WERI-Rb-1 (cell line): ENCODE measurements at places on chromosomes 1 and 21.
A peak's percentile ranks its signal among the peaks of the same experiment; 100 is the strongest.

GRCh38 chr21:22314963-22315362 lies 1316.8 kb downstream of the NCAM2 start:
- DNase-seq = no peak

DNA sequence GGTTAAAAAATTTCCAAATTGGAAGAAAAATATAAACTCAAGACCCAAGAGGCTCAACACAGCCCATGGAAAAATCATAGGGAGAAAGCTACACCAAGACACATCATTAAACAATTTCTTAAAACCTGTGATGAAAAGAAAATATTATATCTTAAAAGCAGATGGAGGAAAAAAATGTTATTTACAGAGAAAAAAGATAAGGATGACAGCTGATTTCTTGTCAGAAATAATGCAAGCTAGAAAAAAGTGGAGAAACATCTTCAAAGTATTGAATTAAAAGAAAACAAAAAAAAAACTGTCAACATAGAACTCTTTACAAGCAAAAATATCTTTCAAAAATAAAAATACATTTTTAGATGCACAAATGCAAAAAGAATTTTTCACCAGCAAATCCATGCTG lies 930.5 kb downstream of the ADGRL2 start:
- no peak for DNase-seq

DNA sequence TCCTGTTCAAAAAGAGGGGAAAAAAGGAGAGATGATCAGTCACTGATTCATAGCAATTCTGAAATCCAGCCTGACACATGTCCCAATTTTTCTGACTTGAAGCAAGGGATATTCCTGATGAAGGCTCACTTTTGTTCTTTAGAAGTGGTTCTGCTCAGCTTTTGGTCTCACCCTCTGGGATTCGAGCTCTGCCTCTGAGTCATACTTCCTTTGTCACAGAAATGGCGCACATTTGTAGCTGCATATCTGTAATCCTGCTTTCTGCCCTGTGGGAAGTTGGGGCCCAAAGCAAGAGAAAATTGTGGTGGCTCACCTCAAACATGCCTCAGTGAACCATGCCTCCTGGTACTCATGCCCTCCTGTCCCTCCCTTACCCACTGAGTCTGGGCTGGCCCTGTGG lies 22.3 kb upstream of the FAM78B start:
- DNase-seq = no peak

DNA sequence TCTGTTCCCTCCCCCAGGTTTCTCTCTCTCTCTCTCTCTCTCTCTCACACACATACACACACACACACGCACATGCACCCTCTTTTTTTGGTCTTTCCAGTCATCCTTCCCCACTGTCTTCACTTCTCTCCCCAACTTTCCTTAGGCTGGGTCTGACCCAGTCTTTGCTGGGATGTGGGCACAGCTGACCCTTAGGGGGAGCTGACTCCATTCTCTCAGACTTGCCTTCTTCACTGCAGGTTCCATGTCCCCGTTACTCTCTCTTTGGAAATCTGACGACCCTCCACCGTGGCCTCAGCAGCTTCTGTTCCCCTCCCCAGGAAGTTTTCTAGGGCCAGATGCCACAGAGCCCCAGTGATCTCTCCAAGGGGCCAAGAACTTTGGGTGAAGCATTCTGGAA lies 2.1 kb downstream of the DISP3 start:
- DNase-seq = no peak

GRCh38 chr1:214492401-214493075 lies 58.9 kb downstream of the PTPN14 start:
- DNase-seq = no peak

DNA sequence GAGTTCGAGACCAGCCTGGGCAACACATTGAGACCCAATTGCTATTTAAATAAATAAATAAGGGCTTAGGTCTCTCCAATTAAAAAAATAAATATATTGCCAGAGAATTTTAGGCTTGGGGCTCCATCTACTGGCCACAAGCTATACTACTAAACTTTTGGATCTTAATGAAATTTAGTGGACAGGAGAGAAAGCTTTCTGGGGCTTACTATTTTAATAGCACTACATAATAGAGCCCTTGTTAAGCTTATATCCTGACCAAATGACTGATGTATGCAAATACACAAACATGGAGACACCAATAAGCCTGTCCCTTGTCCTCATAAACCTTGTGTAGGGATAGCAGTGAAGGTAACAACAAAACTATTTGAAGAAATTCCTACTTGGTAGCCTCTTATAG lies 18.4 kb downstream of the CCT3 start:
- DNase-seq = no peak

- DNase-seq = no peak
These were observed 643 bp downstream of the COQ8A start for GRCh38 chr1:226940806-226941067.

DNA sequence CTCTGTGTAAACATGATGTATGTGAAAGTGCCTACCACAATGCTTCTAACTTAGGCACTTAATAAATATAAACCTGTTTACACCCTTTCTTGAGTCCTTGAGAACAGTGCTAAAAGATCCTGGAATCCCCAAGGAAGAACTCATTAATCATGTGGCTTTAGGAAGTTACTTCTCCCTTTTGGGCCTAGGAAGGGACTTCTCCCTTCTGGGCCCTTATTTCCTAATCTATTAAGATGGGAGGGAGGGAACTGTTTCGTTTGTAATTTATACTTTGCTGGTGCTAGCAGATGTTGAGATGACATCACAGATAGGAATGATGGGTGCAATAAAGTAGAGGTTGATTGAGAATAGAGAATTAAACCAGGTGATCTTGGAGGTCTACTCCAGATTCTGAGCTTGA lies 1.2 kb downstream of the BTF3L4 start:
- DNase-seq = no peak

DNA sequence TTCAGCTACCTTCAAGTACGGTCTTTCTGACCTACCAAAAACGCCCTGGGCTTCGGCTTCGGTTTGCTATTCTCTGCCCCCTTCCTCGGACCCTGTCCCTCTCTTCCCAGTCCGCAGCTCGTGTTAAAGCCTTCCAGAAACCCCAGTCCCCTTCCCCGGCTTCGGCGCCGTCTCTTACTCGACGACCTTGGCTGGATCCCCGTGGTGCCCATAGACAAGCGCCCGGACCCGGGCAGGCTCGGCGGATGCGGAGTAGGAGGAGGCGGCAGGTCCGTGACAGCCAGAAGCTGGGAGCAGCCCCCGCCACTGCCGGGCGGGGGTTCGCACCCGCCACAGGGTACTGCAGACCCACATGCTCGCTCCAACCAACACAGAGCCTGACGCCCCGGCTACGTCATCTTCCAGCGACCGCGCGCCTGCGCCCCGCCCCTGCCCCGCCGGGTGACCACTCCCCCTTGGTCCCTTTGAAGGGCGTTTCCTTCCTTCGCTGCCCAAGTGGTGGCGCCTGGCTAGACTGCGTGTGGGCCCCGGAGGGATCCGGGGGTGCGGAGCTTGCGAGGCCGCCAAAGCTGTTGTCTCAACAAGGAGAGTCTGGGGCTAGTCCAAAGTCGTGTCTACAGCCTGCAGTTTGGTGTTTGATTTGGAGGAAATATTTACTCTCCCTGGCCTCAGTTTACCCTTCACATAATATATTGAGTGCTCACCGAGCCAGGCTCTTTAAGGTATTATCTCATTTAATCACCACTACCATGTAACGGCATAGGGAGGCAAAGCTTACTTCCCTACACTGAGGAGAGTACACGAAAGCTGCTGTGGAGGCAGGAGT lies at the start of gene MECR:
MECR (minus strand) TSS at position 382 of the 826 bp plus-strand sequence; CDS start at position 354, 28 bp downstream.
- DNase-seq = peak; percentile 95

DNA sequence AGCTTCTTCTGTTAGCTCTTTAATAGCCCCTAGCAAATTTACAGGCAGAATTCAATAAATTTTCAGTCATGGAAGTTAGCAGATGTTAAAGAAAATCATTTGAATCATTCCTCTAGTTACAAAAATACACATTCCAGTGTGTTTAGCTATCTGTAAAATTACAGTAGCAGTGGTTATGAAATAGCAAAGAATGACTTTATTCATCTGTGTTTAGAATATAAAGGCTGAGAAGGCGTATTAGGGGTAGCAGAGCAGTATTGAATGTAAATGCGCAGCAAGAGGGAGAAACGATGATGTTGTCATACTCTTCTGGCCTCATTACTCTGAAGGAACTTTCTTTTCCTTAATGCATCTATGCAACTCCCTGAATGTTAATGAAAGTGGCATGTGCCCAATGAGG lies 106.2 kb upstream of the CYYR1 start:
- DNase-seq = no peak

DNA sequence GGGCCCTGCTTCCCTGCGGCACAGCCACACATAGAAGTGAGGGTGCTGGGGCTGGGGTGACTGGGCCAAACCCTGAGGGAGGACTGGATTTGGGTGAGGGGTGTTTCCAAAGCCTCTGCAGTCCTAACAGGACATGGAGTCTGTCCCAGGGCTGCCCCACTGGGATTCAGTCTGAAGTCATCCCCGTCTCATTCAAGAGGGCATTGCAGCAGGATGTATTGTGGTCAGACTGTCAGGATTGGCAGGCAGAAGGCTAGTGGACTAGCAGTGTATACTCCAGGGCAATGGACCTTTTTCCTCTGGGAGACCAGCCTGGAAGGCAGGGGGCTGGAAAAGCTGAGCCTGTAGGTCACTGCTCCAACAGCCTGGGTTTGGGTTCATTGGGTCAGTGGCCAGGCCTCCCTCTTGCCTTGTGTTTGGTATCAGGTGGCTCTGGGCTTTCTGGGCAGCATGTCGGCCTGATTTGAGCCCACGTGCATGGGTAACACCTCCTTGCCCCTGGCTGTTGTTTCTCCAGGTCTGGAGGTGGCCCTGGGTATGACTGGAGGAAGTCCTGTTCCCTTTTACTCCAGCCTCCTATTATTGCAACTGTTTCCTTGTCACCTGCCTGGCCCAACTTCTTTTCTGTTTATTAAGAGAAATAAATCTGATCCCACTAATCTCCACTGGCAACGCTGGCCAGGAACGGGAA lies 41.0 kb upstream of the SYNC start:
- peak; percentile 57 for DNase-seq

DNA sequence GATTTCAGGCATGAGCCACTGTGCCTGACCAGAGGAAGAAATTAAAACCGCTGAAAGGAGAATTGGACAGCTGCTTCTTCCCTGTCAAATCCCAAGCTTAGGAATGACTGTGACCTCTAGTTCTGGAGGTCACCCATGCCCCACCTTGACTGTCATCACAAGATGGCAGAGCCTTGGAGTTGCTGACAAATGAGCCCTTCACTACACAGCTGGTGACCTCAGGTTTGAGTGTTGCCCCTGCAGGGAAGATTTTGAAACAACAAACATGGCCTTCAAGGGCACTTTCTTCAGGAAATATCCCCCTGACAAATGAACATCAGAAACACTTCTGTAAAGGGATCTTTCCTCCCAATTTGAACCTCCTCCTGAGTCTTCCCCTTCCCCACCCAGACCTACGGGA lies 6.9 kb upstream of the SLC45A3 start:
- peak; percentile 58 for DNase-seq

- no peak for DNase-seq
These were observed 43.0 kb downstream of the SNX7 start for GRCh38 chr1:98704474-98704873.

GRCh38 chr1:95113684-95114083 lies 3.5 kb upstream of the TLCD4 start:
- no peak for DNase-seq

- no peak for DNase-seq
These were observed 55.3 kb upstream of the TARDBP start for GRCh38 chr1:10957133-10957532.

GRCh38 chr1:31617218-31617915 lies at the start of gene HCRTR1:
HCRTR1 (plus strand) TSS chr1:31617689; CDS start chr1:31619193, 1,504 bp downstream.
- DNase-seq = no peak

DNA sequence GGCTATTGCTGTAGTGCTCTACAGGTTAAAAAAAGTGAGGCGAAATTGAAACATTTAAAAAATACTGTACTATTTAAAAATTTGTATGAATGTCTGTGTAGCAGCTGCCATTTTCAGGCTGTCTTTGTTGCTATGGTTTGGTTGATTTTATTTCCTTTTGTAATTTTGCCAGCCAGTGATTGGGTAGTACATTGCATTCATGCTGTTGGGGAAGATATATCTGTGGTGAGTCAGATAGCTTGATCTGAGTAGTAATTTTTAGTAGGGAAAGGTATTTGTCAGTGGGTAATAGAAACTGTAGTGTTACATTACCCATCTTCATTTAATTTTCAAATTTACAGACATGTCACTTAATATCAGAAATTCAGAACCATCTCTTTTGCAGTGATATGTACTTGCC lies 15.0 kb downstream of the NFIA start:
- no peak for DNase-seq

DNA sequence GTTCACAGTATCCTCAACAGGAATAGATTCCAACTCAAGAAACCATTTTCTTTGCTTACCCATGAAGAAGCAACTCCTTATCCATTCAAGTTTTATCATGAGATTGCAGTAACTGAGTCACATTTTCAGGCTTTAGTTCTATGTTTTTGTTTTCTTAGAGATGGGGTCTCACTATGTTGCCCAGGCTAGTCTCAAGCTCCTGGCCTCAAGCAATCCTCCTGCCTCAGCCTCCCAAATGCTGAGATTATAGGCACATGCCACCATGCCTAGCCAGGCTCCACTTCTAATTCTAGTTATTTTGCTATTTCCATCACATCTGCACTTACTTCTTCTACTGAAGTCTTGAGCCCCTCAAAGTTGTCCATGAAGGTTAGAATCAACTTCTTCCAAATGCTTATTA lies 143.3 kb upstream of the HP1BP3 start:
- DNase-seq = no peak

DNA sequence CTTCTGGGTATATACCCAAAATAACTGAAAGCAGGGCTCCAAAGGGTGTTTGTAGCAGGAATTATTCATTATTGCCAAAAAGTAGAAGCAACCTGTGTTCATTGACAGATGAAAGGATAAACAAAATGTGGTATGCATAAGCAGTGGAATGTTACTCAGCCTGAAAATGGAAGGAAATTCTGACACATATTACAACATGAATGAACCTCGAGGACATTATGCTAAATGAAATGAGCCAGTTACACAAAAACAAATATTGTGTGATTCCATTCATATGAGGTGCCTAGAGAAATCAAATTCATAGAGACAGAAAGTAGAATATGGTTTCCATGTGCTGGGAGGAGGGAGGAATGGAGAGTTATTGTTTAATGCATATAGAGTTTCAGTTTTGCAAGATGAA lies 86.3 kb upstream of the ARTN start:
- DNase-seq = no peak

DNA sequence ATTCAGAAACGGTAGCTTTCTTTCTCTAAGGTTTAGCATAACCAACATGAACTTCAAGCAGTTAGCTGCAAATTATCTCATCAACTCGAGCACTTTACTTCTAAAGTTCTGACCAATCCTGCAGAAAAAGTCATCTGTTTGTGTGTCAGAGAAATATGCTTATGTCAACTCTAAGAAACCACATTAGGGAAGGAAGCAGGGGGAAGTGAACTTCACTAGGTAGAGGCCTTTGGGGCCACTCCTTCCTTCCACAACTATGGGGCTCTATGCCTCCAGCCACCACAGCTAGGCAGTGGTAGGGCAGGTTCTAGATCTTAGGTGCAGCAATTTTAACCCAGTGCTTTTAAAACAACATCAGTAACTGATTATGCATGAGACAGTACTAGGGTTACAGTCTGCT lies 375.9 kb downstream of the DSCAM start:
- no peak for DNase-seq

- no peak for DNase-seq
These were observed 73.4 kb downstream of the SCCPDH start for GRCh38 chr1:246797597-246797996.

- DNase-seq = no peak
These were observed 671.7 kb upstream of the PTBP2 start for GRCh38 chr1:96049759-96050409.

GRCh38 chr1:1318131-1318652 lies 6.3 kb downstream of the INTS11 start:
- DNase-seq = no peak
